ENCODE measurements at places on chromosomes 3 and 15.

DNA sequence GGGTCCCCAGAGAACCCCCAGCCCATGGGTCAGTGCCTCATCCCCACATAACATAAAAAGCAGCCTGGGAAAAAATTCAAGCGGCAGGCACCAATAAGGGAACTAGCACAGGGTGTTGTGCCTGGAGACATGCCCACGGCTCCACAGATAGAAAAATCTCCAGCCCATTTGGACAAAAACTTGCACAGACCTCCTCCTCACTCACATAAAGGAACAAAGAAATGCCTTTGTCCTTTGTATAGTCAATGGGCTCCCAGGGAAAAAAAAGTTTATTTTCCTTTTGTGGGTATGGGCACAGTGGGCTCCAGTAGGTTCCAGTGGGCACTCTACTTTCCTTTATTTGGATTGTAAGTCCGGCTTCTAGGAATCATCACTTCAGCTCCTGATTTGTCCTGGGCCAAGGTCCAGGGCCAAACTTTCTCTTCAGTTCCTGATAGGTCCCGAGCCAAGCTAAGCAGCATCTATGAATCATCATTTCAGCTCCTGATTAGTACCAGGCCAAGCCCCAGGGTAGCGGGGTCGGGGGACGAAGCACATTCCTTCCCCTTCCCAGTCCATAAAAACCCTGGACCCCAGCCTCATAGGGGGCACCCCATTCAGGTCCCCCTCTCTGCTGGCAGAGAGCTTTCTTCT, 1.6 kb upstream of the DNAH12 start:
- no peak for DNase-seq

DNA sequence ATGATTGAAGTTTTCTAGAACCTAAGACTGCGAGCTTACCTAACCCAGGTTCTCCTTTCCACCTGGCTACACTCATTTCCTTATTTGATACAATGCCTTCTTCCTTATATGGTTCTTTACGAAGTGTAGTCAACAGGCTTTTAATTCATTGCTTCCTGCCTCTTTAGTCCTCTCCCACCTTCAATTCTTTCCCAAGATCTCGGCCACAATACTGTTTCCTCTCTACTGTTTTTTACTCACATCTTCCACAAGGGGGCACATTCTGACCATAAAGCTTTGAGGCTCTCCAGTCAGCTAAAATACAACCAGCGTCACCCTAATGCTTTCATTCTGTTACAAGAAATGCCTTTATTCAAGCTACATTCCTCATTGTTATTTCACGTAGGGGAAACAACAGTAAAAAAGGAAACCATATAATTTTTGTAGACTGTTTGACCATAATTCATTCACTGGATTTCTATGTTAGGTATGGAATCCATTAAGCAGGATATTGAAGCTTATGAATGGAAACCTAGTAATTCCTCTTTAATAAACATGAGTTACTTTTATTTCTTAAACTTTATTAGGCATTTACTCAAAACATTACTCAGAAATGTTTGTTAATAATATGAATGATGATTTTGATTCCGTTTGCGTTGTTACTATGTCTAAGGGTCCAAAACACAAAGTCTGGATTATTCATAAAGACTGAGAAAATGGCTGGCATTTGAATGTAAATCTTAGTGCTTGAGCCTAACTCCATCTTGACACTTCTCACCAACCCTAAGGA, 29.5 kb upstream of the VEPH1 start:
- DNase-seq = peak; percentile 58

- no peak for DNase-seq
Observed at GRCh38 chr15:94970802-94971201, 739.4 kb downstream of the MCTP2 start.

GRCh38 chr3:184042617-184043016, 10.2 kb upstream of the HTR3C start:
- no peak for DNase-seq

GRCh38 chr3:189786479-189787064, 155.4 kb downstream of the TP63 start:
- no peak for DNase-seq

GRCh38 chr3:136135039-136135802, 60.9 kb downstream of the MSL2 start:
- DNase-seq = no peak

GRCh38 chr3:190911382-190911781, 48.9 kb upstream of the GMNC start:
- no peak for DNase-seq

DNA sequence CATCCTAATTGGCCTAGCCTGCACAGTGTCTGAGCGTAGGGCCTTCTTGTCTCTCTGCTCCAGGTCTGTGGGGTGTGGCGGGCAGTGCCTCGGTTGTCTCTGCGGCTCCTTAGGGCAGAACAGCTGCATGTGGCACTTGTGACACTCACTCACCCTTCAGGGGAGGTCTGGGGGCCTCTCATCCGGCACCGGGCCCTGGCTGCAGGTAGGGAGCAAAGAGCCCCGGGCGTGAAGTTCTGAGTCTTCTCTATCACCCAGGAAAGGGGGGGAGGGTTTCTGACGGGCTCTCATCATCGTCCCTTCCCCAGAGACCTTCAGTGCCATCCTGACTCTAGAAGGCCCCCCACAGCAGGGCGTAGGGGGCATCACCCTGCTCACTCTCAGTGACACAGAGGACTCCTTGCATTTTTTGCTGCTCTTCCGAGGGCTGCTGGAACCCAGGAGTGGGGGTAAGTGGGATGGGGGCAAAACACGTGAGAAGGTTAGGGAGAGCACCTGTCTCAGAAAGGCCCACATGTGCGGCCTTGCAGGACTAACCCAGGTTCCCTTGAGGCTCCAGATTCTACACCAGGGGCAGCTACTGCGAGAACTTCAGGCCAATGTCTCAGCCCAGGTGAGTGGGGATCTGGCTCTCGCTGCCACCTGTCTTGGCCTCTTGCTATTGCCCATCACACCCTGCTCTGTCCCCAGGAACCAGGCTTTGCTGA, 2.6 kb downstream of the CHRD start:
- no peak for DNase-seq

- DNase-seq = no peak
Observed at GRCh38 chr3:114450008-114450596, 156.3 kb downstream of the TIGIT start.

GRCh38 chr3:152160350-152161011, 108.2 kb upstream of the MBNL1 start:
- DNase-seq = no peak

- DNase-seq = no peak
Observed at GRCh38 chr3:195921334-195921791, 13.0 kb upstream of the TNK2 start.

DNA sequence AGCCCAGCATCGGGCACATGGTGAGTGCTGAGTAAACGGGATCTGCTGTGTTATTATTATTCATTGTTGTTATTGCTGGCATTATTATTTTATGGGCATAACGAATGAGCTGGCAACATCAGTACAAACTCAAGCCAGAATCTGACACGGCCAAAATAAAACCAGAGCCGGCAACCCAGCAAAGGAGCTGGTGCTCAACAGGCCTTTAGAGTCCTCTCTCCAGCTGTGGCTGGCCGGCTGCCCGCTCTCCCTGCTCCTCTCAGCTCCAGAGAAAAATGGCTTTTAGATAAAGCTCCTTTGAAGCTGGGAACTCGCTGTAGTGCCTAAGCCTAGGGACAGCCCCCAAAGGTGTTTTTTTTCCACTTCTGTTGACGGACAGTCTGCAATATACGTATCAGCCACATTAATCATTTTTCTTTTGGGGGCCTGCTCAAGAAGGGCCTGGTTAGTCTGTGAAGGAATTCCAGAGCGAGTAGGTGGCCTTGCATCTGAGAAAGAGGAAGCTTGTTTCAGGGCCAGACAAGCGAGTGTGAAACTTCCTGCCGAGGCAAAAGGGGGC, 193.9 kb upstream of the UBE2E1 start:
- DNase-seq = peak; percentile 28

DNA sequence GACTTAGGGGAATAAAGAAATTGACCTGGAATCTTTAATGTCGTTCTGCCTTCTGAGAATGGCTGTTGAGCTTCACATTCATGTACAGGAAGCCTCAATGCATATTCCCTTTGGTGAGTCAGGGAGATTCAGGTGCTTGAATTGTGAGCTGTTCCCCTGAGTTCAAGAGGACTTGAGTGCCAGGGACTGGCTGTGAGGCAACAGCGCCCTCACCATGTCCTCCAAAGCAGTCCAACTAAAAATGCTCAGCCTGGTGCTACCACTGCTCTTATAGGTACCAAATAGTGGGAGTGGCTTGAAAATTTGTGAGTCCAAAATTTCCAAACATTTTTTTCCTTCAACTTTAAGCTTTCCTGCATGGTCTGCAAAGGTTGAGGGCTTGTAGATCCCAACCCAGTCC, 54.1 kb downstream of the LEO1 start:
- peak; percentile 46 for DNase-seq

DNA sequence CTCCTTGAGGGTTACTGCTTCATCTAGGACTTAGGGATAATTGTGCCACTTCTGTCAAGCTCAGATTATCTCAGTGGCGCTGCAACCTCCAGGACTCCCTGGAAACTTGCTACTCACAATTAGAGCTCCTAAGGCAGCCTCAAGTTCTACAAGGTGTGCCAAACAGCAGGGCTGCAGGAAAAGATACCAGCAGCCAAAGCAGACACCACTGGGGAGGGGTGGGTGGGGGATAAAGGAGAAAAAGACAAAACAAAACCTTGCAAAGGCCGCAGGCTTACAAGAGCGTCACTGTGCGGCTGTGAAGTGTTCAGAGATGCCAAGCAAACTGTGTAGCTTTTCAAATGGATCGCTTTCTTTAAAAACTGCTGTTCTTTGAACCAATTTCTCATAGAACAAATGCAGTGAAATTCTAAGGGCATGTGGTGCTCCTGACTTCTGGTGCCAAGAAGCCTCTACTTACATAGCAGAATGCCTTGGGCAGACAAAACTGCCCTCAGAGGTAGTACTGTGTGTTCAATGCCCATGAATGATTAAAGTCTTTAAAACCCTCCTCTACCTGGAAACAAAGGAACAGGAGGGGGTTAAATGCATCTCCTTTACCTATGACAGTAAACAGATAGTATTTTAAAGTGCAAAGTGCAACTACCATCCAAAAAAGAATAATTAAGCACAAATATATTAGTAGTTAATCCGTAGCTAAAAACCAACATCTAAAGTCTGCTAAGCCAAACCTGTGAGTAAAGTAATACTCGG, 353.4 kb downstream of the FOXP1 start:
- no peak for DNase-seq

- DNase-seq = no peak
Observed at GRCh38 chr15:74345051-74345450, 22.4 kb downstream of the CYP11A1 start.

GRCh38 chr3:23421811-23422516, 218.8 kb downstream of the UBE2E2 start:
- no peak for DNase-seq

GRCh38 chr3:196281962-196282361, 5.6 kb downstream of the PCYT1A start:
- DNase-seq = no peak

GRCh38 chr3:53194210-53195065, 33.4 kb downstream of the PRKCD start:
- no peak for DNase-seq

GRCh38 chr15:80989081-80989517, 520 bp downstream of the MESD start:
- DNase-seq = no peak

GRCh38 chr3:101676216-101676764, 642 bp downstream of the ZBTB11 start:
- no peak for DNase-seq

DNA sequence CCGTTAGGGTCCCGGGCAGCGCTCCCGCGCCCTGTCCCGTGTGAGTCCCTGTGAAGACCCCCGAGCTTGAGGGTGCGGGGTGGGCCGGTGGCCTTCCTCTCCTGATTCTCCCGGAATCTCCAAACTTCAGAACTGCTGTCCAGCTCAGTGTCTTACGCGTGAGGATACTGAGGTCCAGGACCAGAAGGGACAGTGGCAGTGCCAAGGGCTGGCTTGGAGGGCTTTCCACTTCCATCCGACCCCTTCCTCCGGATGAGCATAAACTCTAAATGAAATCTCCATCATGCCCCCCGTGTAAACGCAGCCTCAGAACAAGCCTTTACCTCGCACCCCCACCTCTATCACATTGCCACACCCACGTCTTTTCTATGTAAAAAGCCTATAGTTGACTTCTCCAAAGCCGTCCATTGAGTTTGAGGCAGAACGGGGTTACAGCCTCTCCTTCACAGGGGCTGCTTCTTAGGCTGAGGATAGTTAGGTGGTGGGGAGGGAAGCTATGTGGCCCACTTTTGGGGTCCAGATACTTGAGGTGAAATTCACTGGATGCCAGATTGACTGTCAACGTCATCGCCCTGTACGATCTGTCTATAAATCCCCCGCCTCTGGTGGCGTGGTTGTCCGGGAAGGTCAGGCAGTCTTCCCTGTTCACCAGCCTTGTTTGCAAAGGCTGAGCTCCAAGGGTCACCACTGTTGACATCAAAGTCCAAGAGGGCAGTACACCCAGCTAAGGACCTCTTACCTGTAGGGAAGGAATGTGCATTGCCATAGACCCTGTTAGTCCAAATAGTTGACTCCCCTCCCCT, 1.1 kb downstream of the EDEM1 start:
- DNase-seq = no peak

- no peak for DNase-seq
Observed at GRCh38 chr3:100697172-100697571, 12.1 kb upstream of the TFG start.

- DNase-seq = no peak
Observed at GRCh38 chr15:60682615-60683014, 203.7 kb upstream of the ICE2 start.

GRCh38 chr3:47380026-47380600, 708 bp upstream of the PTPN23 start:
- no peak for DNase-seq

DNA sequence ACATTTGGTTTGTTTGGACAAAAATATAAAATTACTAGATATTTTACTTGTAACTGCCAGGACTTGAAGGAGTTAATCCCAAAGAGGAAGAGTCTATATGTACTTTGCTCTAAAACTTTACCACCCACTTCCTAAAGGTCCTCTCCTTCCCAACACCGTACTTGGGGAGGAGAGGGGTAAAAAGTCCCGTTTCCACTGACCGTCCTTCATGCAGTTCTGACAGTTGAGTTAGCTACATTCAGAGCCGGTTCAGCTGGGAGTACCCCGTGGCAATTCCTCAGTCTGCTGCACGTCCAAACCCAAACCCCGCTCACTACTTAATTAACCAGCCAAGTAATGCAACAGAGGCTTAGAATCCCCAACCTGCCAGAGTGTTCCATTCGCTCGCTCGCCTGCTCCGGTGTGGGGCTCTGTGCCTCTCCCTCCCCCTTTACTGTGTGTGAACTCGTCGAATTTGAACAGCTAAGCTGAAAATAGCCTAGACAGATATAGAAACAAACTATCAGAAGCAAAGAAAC, 519.7 kb downstream of the FOXP1 start:
- DNase-seq = peak; percentile 9

DNA sequence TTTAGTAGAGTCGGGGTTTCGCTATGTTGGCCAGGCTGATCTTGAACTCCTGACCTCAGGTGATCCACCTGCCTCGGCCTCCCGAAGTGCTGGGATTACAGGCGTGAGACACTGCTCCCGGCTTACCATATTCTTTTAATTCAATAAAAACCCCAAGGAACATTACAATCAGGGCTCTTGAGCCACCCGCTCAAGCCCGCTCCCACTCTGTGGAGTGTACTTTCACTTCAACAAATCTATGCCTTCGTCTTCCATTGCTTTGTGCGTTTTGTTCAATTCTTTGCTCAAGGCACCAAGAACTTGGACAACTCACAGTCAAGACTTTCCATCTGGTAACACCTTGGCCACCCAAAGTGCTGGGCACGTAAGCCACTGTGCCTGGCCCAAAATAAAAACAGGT, 63.0 kb upstream of the PPIB start:
- no peak for DNase-seq

- DNase-seq = no peak
Observed at GRCh38 chr15:99662903-99663302, 70.3 kb downstream of the LYSMD4 start.

All from GDM1 (cell line).